ENCODE measurements at places on chromosomes 3 and 15.
A peak's percentile ranks its signal among the peaks of the same experiment; 100 is the strongest.

GRCh38 chr3:48118928-48119327, 69.3 kb downstream of the CDC25A start:
- no peak for DNase-seq

- no peak for DNase-seq
Measured at GRCh38 chr3:15796331-15796730, 1.4 kb downstream of the ANKRD28 start.

- DNase-seq, result no peak
Measured at GRCh38 chr3:179036226-179036625, 35.4 kb downstream of the ZMAT3 start.

- peak; percentile 70 for DNase-seq
Measured at GRCh38 chr3:45210308-45211041, 15.6 kb downstream of the TMEM158 start.

DNA sequence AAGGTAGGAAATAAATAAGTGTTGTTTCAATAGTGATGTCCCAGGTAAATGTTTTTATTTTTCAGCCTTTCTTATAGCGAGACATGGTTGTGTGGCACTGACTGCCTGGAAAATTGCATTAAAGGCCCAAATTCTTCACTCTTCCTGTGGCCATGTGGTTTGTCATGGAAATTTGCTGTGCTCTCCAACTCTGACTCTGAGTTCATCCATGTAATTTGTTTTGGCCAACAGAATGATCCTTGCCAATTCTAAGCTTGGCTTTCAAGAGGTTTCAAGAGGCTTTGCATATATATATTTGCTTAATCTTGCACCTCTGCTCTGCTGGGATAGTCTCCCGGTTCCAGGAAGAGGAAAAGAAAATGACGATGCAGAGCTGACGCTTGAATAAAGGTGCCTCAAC, 107.5 kb upstream of the ARHGEF26 start:
- no peak for DNase-seq
